Tracheal epithelial cell (primary cell): ENCODE measurements at places on chromosomes 4 and X. TPM values are rescaled to one million over a fixed set of nuclear protein-coding genes. Genes with fewer than 3 reads are reported as not detected.

The CRMP1 gene
- 0.24 TPM in 1 of 2 replicates, not detected in the other for total RNA-seq

The SATL1 gene
- total RNA-seq, result not detected in 2 replicates

The BEX5 gene
- 1.1 and 1.2 TPM in 2 replicates for total RNA-seq

The SCML2 gene
- total RNA-seq, result 0.21 and 0.48 TPM in 2 replicates

The PASD1 gene
- total RNA-seq, result not detected in 2 replicates

The SLC10A4 gene
- 0.21 TPM in 1 of 2 replicates, not detected in the other for total RNA-seq

The MAOB gene
- under 0.01 TPM in 2 replicates for total RNA-seq

The ALAS2 gene
- total RNA-seq, result not detected in 2 replicates

The TMEM144 gene
- total RNA-seq, result 3.9 and 5.3 TPM in 2 replicates

The SAP30 gene
- 6.8 and 20.0 TPM in 2 replicates for total RNA-seq

The MAGEB1 gene
- total RNA-seq, result not detected in 2 replicates

The PDCL2 gene
- total RNA-seq, result 0.24 TPM in 1 of 2 replicates, not detected in the other

The PHEX gene
- 4.3 and 7.0 TPM in 2 replicates for total RNA-seq

The ARMCX4 gene
- total RNA-seq, result 0.43 and 0.72 TPM in 2 replicates

The C1GALT1C1 gene
- total RNA-seq, result 17.5 and 20.5 TPM in 2 replicates

The TLL1 gene
- 1.1 and 3.6 TPM in 2 replicates for total RNA-seq

The GRIA3 gene
- under 0.01 and 0.24 TPM in 2 replicates for total RNA-seq

The ADGRL3 gene
- under 0.01 TPM in 1 of 2 replicates, not detected in the other for total RNA-seq

The ERAS gene
- not detected in 2 replicates for total RNA-seq

The IL21 gene
- not detected in 2 replicates for total RNA-seq
